ENCODE measurements at places on chromosomes 7 and 10. TPM values are rescaled to one million over a fixed set of nuclear protein-coding genes. Genes with fewer than 3 reads are reported as not detected.

GRCh38 chr10:121155742-121156474 lies 304.7 kb downstream of the WDR11 start:
- DNase-seq: no peak

DNA sequence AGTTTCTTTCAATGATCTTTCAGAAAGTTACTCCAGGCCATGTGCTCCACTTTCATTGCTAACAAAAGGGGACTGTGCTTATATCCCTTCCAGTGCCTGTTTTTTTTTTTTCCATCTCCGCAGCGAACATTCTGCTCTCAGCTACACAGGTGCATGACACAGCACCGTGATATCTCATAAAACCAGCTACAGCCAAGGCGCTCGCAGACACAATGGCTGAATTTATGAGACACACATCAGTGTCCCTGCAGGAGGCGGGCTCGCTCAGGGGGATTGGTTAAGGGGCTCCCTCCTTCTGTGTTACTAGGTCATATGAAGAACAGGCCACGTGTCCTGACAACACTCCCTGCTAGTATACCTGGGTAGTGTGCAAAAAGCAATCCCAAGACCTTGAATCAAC lies 245.5 kb downstream of the SKAP2 start:
- DNase-seq: no peak

GRCh38 chr10:34612938-34613337 lies 202.2 kb downstream of the PARD3 start:
- no peak for DNase-seq

GRCh38 chr7:124643311-124643811 lies 122.2 kb downstream of the GPR37 start:
- DNase-seq: no peak

DNA sequence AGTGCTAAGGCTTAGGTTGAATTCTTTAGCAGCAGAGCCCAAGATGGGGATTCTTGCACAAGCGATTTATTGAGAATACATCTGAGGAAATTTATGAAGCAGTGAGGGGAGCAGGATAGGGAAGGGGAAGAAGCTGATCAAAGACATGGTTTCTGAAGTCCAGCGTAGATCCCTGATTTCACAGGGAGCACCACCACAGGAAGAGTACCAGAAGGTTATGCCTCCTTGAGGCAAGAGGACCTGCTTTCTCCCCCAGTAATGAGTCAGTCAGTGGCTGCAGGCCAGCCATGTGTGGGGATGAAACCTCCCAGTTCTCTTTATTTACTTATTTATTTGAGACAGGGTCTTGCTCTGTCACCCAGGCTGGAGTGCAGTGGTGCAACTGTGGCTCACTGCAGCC lies 35.0 kb upstream of the CBLL1 start:
- DNase-seq: no peak

DNA sequence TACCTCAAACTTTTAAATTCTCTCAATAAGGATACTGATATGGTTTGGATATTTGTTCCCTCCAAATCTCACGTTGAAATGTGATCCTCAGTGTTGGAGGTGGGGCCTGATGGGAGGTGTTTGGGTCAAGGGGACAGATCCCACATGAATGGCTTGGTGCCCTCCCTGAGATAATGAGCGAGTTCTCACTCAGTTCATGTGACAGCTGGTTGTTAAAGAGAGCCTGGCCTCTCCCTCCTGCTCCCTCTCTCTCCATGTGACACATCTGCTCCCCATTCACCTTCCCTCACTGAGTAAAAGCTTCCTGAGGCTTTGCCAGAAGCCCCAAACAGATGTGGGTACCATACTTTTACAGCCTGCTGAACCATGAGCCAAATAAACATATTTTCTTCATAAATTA lies 19.2 kb downstream of the ABCB4 start:
- no peak for DNase-seq

DNA sequence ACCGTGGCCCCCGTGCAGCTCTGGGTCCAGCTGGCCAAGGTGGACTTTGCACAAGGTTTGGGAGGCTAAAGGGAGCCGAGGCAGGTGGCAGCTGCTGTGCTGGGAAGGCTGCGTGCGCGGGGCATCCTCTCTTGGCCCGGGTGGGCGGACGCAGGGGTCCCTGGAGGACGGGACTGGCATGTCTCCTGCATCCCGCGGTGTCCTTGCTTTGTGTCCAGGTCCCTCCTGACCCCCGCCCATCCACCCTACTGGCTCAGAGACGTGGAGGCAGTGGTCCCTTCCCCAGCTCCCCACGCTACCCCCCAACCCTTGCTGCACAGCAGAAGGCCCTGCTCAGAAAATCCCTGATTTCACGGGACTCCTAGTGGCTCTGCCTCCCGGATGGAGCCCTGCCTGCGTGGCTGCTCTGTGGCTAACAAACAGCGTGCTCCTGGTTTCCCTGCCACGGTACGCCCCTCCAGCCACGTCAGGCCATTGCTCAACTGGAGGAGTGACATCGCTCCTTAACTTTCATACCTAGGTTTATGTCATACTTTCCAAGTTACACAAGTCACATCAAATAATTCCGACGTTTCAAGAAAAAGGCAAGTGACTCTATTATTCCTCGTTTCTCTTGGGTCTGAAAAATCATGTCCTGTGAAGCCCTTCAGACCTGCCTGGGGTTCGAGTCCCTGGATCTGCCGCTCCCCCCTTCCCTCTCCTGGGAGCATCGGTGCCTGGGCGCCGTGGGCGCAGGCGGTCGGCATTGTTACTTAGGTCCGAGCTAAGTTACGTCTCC lies 421.9 kb downstream of the DNAJB6 start:
- DNase-seq: no peak

DNA sequence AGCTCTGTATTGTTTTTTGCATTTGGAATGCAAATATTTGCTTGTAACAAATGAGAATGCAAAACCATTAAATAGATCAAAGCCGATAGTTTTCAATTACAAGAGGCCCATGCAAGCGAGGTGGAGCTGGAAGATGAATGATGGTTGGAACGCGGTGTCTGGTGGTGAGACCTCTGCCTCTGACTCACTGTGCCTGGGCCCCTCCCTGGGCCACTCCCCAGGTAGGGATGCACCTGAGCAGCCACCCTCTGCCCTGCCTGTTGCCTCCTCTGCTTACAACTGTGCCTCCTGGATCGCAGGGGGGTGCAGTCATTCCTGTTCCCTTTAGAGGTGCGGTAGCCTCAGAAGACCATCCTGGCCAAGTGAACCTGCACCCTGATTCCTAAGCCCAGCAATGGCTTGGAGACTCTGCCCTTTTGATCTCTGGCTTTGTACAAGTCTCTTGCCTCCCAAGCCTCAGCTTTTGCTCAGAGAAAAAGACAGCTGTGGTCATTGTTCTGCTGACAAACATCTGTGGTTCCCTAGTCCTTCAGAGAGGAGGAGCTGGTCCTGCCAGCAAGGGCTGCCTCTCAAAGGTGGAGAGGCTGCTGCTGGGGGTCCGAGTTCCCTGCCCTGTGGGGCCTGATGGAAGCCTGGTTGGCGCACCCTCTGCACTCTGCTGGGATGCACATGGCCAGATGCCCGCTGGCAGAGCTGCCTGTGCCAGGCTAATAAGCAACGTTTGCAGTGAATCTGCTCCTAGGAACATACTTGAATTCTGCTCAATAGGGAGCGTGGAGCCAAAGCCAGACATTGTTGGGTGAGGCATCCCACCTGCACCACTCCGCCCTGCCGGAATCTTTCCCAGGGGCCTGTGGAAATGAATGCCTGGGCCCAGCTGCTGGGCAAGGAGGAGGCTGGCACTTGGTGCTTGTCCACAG lies 126.3 kb upstream of the TCERG1L start:
- no peak for DNase-seq

Gene OR2A1
- not detected for polyA plus RNA-seq

Gene HSPA12A
- 8.5 TPM for polyA plus RNA-seq

Gene NME8
- polyA plus RNA-seq: not detected

Measured in keratinocyte (primary cell).